ENCODE measurements at places on chromosomes 6 and 20.
A peak's percentile ranks its signal among the peaks of the same experiment; 100 is the strongest.

DNA sequence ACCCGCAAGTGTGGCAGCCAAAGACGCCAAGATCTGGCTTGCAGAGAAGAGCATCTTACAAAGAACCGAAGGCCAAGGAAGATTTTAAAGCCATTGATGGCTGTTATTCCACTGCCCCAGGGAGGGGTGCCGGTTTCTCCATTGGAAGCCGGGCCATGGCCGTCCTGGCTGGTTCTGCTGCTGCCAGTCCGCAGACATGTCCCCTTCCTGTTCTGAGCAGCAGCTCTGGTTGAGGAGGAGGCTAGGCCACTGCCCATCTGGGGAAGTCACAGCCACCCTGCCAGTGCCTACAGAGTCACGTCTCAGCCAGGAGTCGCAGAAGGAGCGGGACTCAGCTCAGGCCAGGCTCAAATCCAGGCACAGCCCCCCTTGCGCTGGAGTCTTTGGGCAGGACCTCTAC, 42.6 kb upstream of the MRGBP start:
- no peak for DNase-seq

- DNase-seq = peak; percentile 96
These were observed 93.3 kb downstream of the CD83 start for GRCh38 chr6:14210663-14211561.

GRCh38 chr6:24924580-24925356, 11.0 kb downstream of the RIPOR2 start:
- DNase-seq = no peak

DNA sequence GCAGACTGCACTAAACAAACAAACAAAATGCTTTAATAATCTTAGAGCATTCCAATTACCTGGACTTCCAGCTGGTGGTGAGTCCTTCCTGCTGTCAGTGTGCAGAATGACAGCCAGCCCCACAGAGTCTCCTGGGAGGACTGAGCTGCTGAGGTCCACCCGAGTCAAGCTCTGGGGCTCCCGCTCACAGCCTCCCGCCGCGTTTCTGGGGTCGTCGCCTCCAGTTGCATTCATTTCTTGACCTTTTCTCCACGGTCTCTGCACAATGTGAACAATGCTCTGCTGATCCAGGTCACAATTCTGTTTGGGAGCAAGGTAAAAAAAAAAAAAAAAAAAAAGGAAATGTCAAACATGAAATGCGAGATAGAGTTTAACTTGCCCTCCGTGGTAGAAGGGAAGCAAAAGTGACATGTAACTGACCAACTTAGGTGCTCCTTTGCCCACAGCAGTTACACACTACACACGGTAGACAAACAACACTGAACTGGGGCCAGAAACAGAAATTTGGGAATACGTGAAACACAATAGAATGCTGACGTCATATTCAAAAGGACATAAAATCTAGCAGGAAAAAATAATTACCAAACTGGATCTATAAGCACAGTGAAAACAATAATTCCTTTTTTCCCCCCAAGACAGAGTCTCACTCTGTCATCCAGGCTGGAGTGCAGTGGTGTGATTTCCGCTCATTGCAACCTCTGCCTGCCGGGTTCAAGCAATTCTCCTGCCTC, 464.9 kb downstream of the PRKN start:
- DNase-seq = no peak

- DNase-seq = no peak
These were observed 20.7 kb upstream of the TRIM27 start for GRCh38 chr6:28944412-28944865.

- no peak for DNase-seq
These were observed 78.7 kb downstream of the DLL1 start for GRCh38 chr6:170212051-170212756.

GRCh38 chr20:11447371-11448100, 470.2 kb upstream of the BTBD3 start:
- no peak for DNase-seq

DNA sequence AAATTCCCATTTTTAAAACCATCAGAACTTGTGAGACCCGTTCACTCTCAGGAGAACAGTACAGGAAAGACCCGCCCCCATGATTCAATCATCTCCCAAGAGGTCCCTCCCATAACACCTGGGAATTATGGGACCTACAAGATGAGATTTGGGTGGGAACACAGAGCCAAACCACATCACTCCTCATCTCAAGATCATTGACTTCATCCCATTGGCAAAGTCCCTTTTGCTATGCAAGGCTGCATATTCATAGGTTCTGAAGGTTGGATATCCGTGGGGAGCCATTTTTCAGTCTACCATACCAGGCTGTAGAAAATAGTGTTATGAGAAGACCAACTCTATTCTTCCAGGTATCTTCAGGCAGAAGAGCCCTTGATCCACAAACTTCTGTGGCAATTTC, 219.1 kb downstream of the DOK5 start:
- DNase-seq = no peak

DNA sequence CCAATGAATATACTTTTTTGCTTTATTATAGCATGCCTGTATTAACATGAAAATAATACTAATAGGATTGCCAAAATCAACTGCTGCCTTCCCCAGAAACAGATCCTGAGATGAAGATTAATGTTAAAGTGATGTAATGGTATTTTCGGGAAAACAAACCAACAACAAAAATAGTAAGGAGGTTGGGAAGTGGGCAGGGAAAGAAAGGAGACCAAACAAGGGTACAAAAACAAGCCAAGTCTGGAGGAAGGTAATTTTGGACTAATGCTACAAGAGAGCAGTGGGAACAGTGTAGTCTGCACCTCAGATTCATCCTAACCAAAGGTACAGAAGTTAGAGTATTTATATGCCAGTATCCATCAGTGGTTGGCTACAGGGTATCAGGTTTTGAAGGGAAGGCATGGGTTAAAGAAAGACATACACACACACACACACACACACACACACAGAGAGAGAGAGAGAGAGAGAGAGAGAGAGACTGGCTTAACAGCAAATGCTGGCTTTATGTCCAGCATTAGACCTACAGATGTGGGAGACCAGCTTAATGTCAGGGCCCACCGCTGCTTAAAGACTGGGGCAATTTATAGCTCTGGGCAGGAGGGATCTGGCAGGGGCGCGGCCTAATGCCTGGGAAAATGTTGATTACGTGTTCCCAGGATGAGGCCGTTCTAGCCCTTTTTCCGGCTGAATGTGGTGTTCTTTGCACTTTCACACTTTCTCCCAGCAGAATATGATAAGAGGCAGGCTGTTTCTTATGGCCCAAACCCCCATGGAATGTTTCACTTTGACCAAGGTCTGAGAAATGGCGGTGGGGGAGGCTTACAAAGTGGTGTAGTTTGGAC, 3.8 kb upstream of the SLC17A1 start:
- no peak for DNase-seq

DNA sequence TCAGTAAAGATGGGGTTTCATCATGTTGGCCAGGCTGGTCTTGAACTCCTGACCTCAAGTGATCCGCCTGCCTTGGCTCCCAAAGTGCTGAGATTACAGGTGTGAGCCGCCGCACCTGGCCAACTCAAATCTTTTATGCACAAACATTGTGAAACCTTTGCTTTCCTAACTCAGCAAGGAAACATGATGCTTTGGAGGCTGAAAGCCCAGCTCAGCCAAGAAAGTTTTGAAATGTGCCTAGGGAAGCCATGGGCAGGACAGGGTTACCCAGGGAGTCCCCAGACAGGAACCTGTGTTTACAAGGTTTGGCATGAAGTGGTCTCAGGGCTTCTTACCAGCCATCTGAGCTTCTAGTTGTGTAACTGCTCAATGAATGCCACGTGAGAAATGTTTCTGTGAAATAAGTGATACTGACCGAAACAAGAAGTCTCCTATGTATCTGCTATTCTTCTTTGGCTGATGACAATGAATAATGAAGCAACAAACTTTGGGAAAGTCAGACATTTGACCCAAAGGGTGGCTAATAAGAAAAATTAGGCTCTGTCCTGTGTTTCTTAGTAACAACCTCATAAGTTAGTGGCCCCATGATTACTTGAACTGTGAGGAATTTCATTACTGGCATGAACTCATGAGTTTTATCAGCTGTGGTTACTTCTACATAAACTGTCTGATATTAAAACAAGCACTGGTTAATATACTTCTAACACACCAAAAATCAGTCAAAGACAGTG, 163.5 kb downstream of the KIF6 start:
- DNase-seq = no peak

DNA sequence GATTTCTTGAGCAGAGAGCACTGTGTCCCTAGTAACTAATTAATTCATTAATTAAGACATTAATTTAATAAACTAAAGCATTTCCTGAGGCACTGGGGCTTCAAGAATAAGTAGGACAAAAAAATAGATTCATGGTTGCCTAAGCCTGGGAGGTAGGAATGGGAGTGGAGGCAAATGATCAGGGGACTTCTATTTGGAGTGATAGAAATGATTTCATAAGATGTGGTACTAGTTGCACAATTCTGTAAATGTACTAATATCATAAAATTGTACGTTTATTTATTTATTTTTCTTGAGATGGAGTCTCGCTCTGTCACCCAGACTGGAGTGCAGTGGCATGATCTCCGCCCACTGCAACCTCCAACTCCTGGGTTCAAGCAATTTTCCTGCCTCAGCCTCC, 287.2 kb downstream of the KHDC1L start:
- DNase-seq = no peak

DNA sequence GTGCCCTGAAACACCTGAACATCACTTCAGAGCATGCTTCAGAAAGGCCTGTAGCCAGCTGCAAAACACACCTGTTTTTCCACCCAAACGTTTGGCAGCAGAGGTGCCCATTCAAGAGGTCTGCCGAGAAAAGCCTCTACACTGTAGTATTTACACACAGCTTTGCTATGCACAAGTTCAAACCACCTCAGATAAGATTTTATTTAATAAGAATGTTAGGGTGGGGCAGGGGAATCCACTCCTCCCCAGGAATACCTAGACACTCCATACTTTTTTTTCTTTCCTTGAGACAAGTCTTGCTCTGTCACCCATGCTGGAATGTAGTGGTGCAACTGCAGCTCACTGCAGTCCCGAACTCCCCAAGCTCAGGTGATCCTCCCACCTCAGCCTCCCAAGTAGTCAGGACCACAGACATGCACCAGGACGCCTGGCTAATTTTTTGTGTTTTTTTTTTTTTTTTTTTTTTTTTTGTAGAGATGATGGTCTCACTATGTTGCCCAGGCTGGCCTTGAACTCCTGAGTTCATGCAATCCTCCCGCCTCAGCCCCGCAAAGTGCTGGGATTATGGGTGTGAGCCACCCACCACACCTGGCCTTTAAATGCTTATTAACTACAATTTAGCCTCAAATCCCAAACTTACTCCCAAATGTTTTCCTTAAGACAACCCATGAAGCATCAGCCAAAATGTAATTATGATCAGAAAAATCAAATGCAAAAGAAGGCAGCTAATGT, 9.7 kb downstream of the MRPL14 start:
- peak; percentile 67 for DNase-seq

GRCh38 chr20:37968841-37969401, 64.3 kb downstream of the TTI1 start:
- DNase-seq = no peak

DNA sequence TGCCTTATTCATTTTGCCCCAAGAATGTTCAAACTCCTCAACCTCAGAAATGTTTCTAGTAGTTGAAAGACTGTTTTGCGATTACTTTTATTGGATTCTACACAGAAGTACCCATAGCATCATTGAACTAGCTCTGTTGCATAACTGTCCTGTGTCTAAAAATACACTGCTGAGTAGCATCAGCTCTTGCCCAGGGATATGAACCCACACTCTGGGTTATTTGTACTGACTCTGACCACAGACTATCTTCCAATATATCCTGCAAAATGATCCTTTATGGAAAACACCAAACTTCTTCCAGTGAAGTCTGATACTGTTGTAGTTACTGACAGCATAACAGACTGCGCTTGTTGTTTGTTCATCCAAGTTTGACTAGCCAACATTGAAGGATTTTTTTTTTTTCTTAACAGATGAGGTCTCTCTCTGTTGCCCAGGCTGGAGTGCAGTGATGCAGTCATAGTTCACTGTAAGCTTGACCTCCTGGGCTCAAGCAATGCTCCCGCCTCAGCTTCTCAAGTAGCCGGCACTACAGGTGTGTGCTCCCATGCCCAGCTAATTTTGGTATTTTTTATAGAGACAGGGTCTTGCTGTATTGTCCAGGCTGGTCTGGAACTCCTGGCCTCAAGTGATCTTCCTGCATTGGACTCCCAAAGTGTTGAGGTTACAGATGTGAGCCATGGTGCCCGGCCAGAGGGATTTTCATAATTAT, 49.9 kb downstream of the TULP4 start:
- no peak for DNase-seq

DNA sequence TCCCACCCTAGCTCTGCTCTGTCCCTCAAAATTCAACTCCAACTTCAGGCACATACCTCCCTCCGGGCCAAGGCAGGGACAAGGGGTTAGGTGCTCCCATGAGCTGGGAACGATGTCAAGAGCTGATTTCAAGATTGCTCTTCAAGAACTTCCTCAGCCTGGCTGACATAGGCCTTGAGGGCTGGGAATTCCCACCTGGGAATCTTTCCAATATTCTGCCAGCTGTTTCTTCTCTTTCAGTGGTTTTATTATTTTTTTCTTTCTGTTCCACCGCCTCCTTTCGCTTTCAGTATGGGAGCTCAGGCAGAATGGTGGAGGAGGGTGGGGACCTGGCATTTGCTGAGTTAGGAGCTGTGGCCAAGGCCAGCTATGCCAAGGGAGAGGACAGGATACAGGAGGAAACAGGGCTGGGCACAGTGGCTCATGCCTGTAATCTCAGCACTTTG, 33.7 kb downstream of the SRSF3 start:
- no peak for DNase-seq

DNA sequence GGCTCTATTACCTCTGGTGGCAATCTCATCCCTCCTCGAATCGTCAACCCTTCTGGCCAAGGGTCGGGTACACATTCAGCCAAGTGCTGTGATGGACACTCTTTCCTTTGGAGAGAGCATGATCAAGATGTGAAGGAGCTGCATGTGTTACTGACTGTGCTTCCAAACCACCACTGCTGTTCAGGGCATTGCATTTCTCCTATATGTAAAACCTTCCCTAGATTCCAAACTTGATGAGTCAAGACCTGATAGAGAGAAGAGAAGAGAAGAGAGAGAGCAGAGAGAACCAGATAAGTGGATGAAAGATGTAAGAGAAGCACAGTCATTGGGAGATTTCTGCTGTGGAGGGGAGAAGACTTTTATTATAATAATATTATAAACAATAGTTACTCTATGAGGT, 162.2 kb downstream of the KCNQ5 start:
- no peak for DNase-seq

GRCh38 chr6:118281291-118281690, 266.8 kb upstream of the PLN start:
- DNase-seq = no peak
